Cerebellar cortex (tissue), 1 donor: ENCODE measurements at places on chromosomes 4 and X.

DNA sequence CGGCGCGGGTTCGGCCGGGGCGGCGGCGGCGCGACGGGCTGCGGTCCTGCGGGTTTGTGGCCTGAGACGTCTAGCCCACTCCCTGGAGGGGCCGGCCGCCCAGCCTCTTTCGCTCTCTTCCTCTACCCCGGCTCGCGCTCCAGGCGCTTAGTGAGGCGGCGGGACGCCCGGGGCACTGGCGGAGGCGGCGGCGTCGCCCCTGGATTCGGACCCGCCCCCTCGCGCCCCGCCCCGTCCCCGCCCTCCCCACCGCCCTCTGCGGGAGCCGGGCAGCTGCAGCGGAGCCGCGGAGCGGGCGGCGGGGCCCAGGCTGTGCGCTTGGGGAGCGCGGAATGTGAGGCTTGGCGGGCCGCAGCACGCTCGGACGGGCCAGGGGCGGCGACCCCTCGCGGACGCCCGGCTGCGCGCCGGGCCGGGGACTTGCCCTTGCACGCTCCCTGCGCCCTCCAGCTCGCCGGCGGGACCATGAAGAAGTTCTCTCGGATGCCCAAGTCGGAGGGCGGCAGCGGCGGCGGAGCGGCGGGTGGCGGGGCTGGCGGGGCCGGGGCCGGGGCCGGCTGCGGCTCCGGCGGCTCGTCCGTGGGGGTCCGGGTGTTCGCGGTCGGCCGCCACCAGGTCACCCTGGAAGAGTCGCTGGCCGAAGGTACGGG is at the start of gene BMP2K:
Gene BMP2K (plus strand): TSS at position 272 of the 650 bp plus-strand sequence. CDS start 194 bp downstream, at position 466.
- DNase-seq: peak; percentile 60

GRCh38 chr4:52266537-52267137 is 215.5 kb downstream of the SPATA18 start:
- peak; percentile 55 for DNase-seq

DNA sequence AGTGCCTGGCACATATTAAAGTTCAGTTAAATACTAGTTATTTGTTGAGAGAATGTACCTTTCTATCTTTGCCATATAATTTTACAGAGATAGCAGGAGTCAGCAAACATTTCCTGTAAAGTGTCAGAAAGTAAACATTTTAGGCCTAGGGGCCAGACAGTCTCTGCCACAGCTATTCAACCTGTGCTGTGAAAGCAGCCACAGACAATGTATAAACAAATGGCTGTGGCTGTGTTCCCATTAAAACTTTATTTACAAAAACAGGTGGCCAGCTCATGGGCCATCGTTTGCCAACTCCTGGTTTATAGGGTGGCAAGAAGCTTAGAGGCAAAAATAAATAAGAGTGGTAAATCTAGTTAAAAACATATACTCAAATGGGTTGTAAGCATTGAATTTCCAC is 34.0 kb upstream of the BRS3 start:
- no peak for DNase-seq

DNA sequence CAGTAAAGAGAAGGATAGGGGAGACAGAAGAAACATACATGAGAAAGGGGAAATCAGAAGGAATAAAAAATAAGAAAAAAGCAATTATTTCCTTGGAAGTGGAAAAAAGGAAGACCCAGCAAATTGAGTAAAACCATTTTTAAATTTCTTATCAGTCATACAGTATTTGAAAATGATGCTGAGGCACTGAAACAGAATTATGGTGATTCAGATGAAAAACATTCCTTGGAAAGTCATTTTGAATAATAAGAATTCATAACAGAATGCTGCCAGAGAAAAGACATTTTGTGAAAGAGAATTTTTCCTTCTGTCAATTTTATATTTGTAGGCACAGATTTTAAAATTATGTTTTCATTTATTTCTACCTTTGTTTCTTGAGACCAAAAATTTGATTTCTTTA is 895.5 kb upstream of the EPHA5 start:
- no peak for DNase-seq

GRCh38 chr4:149292425-149293007 is 523.1 kb downstream of the IQCM start:
- DNase-seq: peak; percentile 52

- no peak for DNase-seq
Measured at GRCh38 chrX:24658421-24658820, 11.3 kb upstream of the PCYT1B start.
